NCI-H1930 (cell line): ENCODE measurements at places on chromosomes 5 and 9.

- no peak for DNase-seq
Observed at GRCh38 chr5:91092859-91093783, 290.0 kb downstream of the ARRDC3 start.

DNA sequence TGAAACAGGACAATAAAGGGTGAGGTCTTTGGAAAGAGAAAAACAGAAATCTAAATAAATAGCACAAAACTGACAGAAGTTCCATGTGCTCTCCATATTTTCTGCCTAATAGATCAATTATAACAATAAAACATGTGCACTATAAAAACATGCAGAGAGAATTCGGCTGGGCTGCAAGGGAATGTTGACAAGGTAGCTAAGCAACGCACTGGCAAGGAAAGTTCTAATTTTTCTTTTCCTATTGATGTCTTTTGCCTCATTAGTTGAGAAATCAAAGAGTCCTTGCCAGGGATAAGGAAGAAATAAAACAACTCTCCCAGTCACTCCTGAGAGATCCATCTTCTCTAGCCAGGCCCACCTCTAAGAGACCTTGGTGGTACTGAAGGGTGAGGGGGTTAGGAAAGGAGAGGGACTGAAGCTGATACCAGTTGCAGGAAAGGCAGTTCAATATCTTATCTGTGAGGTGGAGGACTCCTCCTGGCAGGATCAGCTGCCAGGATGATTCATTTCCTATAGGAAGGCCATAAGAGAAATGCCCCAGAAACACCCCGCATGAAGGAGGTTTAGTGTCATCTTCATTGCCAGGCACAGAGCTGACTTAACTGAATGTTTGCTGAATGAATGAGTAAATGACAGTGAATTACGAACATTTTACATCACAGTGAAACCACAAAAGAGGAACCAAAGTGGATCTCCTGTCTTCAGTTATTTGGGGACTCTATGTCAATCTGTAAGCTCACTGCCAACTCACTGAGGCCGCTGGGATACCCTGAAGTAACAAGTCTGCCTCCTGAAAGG lies 63.7 kb upstream of the IFNK start:
- no peak for DNase-seq

- DNase-seq, result no peak
Observed at GRCh38 chr9:115439641-115440040, 321.7 kb upstream of the TNC start.

DNA sequence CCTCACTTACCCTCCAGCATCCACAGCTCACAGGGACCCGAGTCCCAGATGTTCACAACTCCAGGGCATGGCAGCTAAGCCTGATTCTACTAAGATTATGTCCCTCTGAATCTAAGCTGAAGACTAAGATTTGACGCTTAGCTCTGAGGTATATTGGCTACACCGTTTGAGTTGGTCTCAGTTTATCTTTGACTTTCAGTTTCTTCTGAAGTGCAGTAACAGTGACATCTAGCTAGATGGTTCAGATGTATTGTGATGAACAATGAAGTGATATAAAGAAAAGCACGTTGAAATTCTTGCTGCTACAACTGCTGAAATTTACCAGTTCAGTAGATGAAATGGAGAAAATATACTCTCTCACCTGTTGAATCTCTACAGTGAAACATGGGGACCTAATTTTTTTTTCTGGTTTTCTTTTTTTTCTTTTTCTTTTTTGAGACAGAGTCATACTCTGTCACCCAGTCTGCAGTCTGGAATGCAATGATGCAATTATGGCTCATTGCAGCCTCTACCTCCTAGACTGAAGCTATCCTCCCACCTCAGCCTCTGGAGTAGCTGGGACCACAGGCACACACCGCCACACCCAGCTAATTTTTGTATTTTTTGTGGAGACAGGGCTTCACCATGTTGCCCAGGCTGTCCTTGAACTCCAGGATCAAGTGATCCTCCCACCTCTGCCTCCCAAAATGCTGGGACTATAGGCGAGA lies 15.7 kb downstream of the RFK start:
- no peak for DNase-seq

- no peak for DNase-seq
Observed at GRCh38 chr5:14706615-14707021, 42.1 kb downstream of the OTULIN start.

DNA sequence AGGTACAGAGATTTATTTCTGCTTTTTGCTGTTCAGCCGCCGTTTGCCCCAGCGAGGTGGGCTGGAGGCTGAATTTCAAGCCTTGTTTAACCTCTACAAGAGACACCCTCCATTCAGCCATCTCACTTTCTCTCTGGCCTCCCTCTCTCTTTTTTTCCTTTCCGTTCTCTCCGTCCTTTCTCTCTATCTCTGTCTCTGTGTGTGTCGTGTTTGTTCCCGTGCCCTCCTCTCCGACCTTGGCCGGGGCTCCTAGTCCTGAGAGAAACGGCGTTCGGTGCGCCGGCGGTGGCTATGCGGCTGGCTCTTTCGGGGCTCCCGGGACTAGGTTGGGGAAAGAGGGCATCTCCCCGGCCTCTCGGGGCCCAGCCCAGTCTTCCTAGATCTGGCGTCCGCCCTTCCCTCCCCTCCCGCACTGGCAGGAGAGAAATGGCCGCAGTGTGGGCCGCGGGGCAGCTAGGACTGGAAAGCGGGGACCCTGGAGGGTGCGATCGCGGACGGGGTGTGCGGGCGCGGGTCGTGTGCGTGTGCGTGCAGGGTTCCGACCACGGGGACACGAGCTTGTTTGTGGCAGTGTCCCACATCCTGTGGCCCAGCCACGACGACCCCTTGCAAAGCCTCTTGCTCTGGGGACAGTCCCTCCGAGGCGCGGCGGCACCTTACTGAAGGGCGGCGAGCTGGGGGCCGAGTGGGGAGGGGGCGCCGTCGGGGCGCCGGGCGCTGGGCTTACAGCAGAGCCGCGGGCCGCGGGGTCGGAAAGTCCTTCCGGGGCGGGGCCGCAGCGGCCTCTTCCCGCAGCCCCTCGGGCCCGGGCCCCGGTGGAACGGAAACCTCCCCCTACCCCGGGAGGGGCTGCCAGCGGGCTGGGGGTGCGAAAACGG lies 5.7 kb downstream of the LHX2 start:
- DNase-seq, result no peak

- no peak for DNase-seq
Observed at GRCh38 chr5:170444969-170445505, 55.9 kb upstream of the KCNMB1 start.

DNA sequence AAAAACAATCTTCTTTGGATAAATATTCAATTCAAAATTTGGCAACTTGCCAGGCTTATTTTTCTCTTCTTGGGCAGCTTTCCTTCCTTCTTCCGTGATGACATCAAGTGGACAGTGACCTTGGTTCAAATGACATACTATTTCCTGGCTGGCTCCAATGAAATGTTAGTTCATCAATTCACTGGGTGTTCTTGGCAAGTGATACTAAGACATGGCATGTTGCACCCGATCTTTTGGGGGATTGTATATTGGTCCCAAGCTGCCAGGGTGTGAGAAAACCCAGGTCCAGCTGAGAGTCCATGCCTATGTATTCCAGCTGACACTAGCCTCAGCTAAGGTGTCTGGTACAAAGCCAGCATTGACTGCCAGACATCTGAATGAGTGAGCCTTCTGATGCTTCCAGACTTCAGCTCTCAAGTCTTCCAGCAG lies 252.9 kb downstream of the MAT2B start:
- no peak for DNase-seq

GRCh38 chr5:139796061-139796806 lies 626 bp downstream of the PSD2 start:
- DNase-seq, result no peak

DNA sequence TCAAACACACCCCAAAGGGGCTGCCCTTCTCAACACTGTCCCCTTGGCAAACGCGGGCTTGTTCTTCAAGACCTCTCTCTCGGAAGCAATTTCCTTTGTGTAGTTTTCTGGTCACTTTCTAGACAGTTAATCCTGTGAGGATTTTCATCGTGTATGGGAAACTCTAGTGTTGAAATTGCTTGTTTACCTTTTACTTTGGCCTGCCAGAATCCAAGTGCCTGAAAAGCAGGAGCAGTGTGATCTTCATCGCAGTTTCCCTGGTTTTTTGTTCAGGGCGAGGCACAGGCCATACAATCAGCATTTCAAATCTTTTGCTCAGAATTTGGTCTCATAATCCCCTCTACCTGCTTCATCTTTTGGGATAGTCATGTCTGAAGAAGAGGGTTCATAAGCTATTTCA lies 115.7 kb upstream of the C9orf72 start:
- DNase-seq, result no peak

DNA sequence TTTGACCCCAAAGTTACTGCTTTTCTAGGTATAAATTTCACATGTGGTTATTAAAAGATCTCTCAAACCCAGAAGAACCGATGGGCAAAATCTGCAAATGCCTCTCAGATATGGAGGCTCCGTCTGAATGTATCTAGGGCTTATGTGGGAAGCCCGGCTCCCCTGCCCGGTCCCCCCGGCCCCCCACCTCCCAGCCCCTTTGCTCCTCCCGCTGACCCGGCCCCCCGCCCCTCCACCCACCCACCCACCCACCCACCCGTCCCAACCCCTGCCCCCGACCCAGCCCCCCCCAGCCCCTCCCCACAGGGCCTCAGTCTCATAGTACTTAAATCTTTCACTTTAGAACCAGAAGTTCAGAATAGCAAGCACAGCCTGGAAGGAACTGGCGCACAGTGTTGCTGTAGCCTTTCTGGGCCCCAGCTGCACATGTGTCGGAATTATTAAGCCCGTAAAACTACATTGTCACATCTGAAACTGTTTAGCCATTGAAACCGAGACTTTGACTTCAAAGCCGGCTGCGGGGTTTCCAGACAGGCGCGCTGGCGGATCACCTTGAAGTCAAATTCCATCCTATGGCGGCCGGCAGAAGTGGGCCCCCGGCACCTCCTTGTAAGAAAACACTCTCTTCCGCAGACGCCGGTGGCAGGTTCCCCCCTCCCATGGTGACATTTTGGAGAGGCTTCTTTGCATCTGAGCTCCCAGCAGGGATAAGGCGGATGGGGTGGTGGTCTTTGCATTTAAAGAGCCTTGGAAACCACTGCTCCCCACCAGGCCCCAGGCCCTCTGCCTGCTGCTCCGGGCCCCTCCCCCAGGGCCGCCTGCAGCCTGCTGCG lies 12.8 kb downstream of the NKD2 start:
- no peak for DNase-seq

- no peak for DNase-seq
Observed at GRCh38 chr9:95874303-95874988, 1.0 kb upstream of the ERCC6L2 start.

GRCh38 chr5:50767588-50767987 lies 101.2 kb downstream of the PARP8 start:
- DNase-seq, result no peak

GRCh38 chr9:35510754-35511428 lies 21.0 kb downstream of the RUSC2 start:
- no peak for DNase-seq

- DNase-seq, result no peak
Observed at GRCh38 chr9:38413283-38413682, 11.0 kb downstream of the IGFBPL1 start.

GRCh38 chr9:92983984-92984589 lies 36.8 kb downstream of the FGD3 start:
- no peak for DNase-seq

- no peak for DNase-seq
Observed at GRCh38 chr5:34057118-34057517, 14.1 kb upstream of the C1QTNF3 start.

- DNase-seq, result no peak
Observed at GRCh38 chr5:83711982-83712601, 8.6 kb downstream of the HAPLN1 start.

GRCh38 chr5:90223756-90224155 lies 185.8 kb downstream of the CETN3 start:
- DNase-seq, result no peak

DNA sequence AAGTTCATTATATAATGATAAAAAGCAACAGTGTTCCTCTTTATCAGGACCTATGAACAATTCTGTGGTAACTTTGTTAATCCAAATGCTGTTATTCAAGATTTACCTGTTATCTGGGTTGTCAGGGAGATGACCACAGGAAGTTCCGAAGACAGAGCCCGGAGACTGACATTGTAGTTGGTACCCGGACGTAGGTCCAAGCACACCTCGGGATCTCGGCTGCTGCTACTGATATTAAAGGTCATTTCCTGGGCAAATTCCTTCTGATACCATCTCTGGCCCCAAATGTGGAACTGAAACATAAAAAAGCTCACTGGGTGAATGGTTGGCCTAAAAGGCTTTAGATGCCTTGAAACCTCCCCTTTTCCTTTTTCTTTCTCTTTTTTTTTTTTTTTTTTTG lies 96.7 kb downstream of the SUSD1 start:
- DNase-seq, result no peak

GRCh38 chr9:127754099-127755060 lies 19.3 kb upstream of the TOR2A start:
- peak; percentile 64 for DNase-seq

GRCh38 chr9:35669331-35670145 lies 4.2 kb upstream of the CA9 start:
- DNase-seq, result no peak

- no peak for DNase-seq
Observed at GRCh38 chr5:149053072-149053695, 9.7 kb downstream of the SH3TC2 start.

DNA sequence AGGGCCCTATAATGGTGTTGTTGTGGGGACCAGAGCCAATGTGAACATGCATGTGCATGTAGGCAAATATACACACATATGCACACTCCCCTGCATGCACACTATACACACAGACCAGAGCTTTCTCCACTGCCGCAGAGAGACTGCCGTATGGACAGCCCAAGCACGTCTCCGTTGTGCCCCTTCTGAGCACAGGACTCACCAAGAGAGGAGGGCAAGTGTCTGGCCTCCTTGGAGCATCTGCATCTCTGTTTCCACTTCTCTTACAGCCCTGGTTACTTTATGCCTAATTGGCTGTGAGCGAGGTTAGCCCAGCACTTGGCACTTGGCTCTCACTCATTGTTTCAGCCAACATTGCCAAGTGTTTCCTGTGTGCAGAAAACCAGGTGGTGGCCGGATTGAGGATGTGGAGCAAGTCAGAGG lies 30.4 kb downstream of the CSF2 start:
- DNase-seq, result no peak

DNA sequence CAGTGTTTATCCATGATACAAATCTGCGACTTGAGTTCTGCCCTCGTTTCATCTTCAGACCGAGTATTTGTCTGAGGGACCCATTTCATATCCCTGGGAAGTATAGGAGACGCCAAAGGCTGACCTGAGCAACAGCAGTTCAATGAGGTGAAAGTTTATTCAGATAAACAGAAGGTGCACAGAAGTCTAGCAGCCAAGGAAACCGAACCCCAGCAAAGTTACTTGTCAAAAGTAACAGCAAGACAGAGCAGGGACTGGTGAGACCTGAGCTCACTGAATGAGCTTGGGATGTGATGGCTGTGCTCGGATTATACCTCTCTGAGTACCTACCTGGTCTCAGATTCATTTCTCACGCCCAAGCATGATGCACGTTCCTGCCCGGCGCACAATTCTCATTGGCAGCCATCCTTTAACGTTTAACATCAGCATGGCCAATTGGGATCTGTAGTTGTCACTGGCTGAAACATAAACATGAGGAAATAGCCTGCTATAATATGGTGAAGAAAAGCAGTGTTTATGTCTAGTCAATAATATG lies 599 bp downstream of the LYRM7 start:
- no peak for DNase-seq

- DNase-seq, result no peak
Observed at GRCh38 chr9:73154271-73154670, 2.6 kb downstream of the ANXA1 start.

- peak; percentile 55 for DNase-seq
Observed at GRCh38 chr9:90142580-90142979, 500.0 kb downstream of the DIRAS2 start.

- DNase-seq, result no peak
Observed at GRCh38 chr5:109612278-109612905, 77.3 kb upstream of the MAN2A1 start.

- DNase-seq, result no peak
Observed at GRCh38 chr9:120692901-120693699, 21.2 kb downstream of the MEGF9 start.
